NK-92 treated with Interleukin-12 subunit alpha and Interleukin-12 subunit beta, amount 100 ng/mL, for 24 hours (cell line): ENCODE measurements at places on chromosomes 4 and X.

GRCh38 chr4:153000076-153000420 lies 63.9 kb downstream of the FHDC1 start:
- no peak for DNase-seq

GRCh38 chrX:9164533-9165426 lies 130.9 kb upstream of the FAM9B start:
- no peak for DNase-seq

DNA sequence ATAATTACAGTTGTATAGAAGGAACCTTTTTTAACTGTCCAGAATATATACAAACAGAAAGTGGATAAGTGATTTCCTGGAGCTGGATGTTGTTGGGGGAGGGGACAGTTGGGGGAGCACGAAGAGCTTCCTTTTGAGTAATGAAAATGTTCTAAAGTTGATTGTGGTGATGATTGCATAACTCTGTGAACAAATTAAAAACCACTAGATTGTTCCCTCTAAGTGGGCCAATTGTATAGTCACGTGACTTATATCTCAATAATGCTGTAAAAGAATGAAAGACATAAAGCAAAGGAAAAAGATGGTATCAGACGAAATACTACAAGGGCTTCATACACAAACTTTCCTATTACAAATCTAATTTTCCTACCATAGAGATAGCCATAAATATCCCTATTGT lies 2.7 kb downstream of the CT55 start:
- no peak for DNase-seq

GRCh38 chr4:94244829-94245185 lies 37.1 kb downstream of the SMARCAD1 start:
- no peak for DNase-seq

DNA sequence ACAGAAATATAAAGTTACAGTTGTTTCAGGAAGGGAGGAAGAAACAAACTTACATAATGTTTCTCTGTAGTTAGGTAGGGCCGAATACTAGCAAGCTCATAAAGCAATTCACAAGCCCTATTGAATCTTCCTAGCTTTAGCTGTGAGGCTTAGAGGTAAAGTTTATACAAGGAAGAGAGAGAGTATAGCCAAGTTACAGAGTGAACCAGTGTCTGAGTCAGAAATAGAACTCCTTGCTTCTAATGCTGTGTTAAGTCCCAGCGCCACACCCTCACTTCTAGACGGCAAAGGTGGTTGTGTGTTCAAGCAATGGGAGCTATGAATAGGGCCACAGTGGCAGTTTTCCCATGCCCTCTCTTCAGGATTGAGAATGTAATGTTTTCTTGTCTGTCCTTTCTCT lies 6.1 kb downstream of the LPAR4 start:
- no peak for DNase-seq

- DNase-seq: no peak
Measured at GRCh38 chr4:110949542-110949941, 326.7 kb upstream of the PITX2 start.

DNA sequence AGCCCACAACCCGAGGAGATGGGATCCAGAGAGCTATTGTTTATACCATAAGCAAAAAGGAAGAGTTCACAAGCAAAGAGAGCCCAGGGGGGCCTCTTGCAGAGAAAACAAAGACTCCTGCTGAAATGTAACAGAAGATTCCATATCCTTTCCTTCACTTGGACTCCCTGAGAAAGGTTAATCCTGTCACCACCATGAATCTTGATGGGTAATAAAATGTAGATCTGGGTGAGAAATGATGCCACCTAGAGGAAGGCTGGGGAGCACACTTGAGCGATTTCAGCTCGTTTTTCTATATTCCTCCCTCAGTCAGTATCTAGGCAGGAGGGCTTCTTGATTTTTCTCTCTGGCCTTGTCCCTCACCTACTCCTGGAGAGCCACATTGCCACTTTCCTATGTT lies 10.2 kb upstream of the KCNE5 start:
- DNase-seq: no peak

DNA sequence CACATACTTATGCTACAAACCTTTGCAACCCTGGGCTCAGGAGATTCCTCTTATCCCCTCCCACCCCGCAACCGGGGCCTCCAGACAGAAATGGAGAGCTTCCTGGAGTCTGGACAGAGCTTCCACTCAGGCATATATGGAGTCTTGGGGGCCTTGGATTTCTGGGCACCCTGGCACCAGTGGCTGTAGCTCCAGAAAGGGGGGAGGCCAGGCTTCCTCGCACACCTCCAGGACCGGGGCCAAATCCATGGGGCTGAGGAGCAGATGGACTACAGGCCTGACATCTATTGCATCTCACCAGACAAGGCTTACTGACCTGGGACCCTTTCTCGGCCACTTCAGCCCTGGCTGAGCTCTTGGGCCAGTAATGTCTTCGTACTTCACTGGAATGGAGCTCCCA lies 143.3 kb downstream of the DKK2 start:
- DNase-seq: no peak

DNA sequence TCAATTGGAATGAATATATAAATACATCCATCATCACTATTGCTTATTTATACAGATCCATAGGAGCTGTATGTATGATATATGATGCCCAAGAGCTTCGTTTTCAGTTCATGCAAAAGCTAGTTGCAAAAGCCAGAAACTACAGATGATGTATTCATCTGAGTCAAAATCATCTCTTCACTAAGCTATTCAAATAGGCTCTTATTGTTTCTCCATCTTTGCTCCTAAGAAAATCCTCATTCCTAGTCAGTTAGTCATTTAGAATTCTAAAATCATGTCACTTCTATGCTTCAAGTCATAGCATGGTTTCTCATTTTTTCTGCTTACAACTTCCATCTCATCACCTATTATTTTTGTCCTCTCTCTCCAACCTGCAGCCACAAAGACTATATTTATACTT lies 300.1 kb upstream of the TRAM1L1 start:
- DNase-seq: no peak

- no peak for DNase-seq
Measured at GRCh38 chr4:113947484-113947883, 32.0 kb downstream of the ARSJ start.

GRCh38 chrX:39416547-39417260 lies 615.4 kb downstream of the MID1IP1 start:
- no peak for DNase-seq

- no peak for DNase-seq
Measured at GRCh38 chr4:172630280-172630679, 538.3 kb upstream of the GALNT7 start.

DNA sequence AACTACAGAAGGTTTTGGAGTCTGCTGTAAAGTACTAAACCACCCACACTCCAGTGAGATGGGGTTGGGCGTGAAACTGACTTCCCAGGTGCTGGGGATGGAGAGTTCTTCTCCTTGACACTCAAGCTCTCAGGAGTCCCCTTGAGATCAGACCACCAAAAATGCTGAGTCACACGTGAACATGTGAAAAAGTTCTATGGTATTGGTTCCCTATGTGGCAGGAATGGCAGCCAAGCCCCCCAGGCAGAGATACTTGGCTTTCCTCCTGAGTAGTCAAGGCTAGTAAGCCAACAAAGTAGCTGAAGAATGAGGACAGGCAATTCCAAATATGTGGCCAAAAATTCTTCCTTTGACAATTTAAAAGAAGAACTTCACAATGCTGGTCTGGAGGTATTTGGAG lies 222.0 kb upstream of the ADAMTS3 start:
- no peak for DNase-seq

- no peak for DNase-seq
Measured at GRCh38 chrX:39779952-39780783, 317.6 kb downstream of the BCOR start.

- DNase-seq: no peak
Measured at GRCh38 chr4:38665551-38666411, 1.8 kb downstream of the KLF3 start.

GRCh38 chrX:110877326-110877725 lies 81.7 kb upstream of the CHRDL1 start:
- DNase-seq: no peak

DNA sequence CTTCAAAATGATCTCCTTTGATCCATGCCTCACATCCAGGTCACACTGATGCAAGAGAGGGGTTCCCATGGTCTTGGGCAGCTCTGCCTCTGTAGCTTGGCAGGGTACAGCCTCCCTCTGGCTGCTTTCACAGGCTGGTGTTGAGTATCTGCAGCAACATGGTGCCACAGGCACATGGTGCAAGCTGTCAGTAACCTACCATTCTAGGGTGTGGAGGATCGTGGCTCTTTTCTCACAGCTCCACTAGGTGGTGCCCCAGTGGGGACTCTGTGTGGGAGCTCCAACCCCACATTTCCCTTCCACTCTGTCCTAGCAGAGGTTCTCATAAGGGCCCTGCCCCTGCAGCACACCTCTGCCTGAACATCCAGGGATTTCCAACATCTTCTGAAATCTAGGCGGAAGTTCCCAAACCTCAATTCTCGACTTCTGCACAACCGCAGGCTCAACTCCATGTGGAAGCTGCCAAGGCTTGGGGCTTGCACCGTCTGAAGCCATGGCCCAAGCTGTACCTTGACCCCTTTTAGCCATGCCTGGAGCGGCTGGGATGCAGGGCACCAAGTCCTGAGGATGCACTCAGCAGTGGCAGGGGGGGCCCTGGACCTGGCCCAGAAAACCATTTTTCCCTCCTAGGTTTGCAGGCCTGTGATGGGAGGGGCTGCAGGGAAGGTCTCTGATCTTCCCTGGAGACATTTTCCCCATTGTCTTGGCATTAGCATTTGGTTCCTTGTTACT lies 137.8 kb upstream of the NUDT6 start:
- no peak for DNase-seq

GRCh38 chr4:13783800-13784411 lies 156.4 kb upstream of the BOD1L1 start:
- DNase-seq: no peak
